Activated CD4-positive, CD25-positive, alpha-beta regulatory T cell treated with anti-CD3 and anti-CD28 coated beads, Interleukin-2, amount 50 U/mL, for 72 hours (primary cell): ENCODE measurements at places on chromosomes 4 and X.

- DNase-seq, result no peak
Measured at GRCh38 chr4:64781737-64782326, 372.6 kb upstream of the TECRL start.

GRCh38 chr4:121041307-121042090 is 30.8 kb downstream of the NDNF start:
- no peak for DNase-seq

GRCh38 chrX:134161162-134161561 is 75.8 kb upstream of the CCDC160 start:
- DNase-seq, result no peak

- no peak for DNase-seq
Measured at GRCh38 chr4:76016393-76016792, 6.9 kb downstream of the CXCL10 start.

DNA sequence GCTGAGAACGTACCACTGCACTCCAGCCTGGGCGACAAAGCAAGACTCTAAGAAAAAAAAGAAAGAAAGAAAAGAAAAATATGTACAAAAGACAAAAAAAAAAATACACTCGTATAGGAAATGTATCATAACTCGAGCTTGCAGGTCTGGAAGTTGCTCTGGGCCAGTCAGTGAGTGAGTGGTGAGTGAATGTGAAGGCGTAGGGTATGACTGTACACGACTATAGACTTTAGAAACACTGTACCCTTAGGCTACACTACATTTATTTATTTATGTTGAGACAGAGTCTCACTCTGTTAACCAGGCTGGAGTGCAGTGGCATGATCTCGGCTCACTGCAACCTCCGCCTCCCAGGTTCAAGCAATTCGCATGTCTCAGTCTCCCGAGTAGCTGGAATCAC is 29.4 kb downstream of the EVC2 start:
- DNase-seq, result no peak

GRCh38 chr4:3361896-3362295 is 69.1 kb downstream of the RGS12 start:
- DNase-seq, result no peak

DNA sequence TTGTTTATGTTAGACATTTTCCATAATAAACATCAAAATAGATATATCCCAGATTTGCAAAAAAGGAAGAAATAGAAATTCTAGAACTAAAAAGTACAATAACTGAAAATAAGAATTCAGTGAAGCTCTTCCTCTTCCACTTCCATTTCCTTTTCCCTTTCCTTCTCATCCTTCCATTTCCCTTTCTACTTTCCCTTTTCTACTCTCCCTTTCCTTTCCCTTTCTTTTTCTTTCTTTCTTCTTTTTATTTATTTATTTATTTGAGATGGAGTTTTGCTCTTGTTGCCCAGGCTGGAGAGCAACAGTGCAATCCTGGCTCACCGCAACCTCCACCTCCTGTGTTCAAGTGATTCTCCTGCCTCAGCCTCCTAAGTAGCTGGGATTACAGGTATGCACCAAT is 30.6 kb upstream of the OPHN1 start:
- DNase-seq, result no peak

DNA sequence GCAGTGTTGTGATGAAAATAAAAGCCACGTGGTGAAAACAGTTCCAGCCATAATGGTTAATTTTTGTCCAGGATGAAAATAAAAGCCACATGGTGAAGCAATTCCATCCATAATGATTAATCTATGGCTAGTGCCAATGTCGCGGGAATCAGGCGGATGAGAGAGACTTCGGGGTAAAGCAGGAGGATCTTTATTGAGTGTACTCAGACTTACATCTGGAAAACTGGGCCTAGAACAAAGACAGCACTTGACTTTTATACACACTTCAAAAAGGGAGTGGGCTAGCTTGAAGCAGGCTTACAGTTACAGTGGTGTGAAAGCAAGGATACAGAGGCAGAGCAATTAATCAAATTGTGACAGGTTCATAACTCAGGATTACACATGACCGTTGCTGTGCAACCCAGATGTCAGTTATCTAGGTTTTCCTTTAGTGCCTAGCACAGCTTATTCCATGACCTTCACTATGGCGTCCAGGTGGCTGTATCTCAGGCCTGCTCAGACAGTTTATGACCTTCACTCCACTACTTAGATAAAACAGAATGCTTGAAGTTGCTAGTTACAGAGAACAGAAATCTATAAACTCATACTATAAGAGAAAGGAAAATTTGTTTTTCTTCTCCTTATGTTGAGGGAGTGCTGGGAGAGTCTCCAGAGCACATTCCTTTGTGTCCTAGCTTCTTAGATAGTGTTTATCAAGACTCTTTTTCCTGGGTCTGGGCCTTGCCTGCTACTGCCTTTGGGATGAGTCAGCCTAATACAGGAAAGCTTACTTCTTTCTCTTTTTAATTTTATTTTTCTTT is 5.9 kb upstream of the PLA2G12A start:
- no peak for DNase-seq

DNA sequence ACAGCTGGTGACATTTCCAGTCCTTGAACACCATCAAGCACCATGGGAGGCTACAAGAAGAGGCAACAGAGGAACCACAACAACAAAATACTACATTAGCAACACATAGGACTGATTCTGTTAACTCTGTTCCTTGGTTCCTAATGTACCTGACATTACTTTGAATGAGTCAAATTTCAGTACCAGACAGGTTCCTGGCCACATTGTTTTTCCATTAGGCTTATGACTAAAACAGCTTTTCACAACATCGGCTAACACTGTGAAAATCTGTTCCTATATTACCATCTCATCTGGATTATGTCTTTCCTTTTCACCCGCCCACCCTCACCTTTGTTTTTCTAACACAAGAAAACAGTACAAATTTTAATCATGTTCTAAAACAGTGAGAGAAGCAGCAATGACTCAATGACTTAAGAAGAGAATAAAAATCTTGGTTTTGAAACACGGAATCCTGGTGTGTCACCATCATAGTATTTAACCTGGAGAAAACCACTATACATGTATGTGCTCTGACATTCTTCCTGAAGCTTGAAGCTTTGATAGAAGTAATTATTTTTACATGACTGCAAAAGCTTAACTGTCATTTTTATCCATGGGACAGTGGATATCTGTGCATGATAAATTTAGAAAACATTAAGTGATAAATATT is 143.9 kb downstream of the SCFD2 start:
- DNase-seq, result no peak

DNA sequence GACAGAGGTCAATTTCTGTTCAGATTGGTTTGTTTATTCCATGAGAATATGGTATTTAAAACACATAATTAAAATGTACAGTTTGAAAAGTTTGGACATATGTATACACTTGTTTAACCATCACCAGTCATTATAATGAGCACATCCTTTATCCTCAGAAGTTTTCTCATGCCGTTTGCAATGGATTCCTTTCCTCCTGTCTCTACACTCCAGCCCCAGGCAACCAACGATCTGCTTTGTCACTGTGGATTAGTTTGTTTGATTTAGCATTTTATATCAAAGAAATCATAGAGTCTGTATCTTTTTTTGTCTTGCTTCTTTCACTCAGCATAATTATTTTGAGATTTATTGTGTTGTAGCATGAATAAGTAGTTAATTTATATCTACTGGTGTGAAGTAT is 243.0 kb upstream of the TRAM1L1 start:
- no peak for DNase-seq

DNA sequence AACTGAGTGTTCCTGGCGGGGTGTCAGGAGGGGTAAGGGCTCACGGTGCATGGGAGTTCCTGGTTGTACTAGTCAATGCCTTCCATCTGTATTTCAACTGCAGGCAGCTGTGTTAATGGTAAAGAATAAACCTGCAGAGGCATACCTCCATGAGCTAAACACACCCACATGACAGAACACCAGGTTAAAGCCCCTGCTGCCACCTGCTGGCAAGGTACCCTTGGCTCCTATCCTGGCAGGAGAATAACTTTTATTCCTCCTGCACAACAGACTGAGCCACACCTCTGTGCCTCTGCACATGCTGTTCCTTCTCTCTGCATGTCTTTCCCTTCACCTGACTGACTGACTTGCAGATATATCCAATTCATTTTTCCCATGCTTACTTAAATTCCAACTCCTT is 11.1 kb downstream of the ITIH6 start:
- no peak for DNase-seq

DNA sequence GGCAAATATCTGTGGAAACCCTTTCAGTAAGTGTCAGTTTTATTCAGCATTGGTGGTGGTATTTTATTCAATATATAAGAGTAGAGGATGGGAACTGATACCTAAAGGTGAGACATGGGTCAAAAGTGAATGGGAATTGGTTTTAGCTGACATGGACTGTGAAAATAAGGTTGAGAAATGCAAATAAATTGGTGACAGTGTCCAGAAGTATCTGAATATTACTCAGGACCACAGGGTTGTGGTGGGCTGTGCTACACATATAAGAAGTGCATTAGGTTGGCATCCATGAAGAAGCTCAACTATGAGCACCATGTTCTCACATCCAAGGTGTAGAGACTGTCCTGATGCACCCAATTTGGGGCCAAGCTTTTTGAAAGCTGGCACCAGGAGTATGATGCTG is 45.0 kb downstream of the ETDC start:
- no peak for DNase-seq

GRCh38 chrX:9147726-9148125 is 113.8 kb upstream of the FAM9B start:
- no peak for DNase-seq

DNA sequence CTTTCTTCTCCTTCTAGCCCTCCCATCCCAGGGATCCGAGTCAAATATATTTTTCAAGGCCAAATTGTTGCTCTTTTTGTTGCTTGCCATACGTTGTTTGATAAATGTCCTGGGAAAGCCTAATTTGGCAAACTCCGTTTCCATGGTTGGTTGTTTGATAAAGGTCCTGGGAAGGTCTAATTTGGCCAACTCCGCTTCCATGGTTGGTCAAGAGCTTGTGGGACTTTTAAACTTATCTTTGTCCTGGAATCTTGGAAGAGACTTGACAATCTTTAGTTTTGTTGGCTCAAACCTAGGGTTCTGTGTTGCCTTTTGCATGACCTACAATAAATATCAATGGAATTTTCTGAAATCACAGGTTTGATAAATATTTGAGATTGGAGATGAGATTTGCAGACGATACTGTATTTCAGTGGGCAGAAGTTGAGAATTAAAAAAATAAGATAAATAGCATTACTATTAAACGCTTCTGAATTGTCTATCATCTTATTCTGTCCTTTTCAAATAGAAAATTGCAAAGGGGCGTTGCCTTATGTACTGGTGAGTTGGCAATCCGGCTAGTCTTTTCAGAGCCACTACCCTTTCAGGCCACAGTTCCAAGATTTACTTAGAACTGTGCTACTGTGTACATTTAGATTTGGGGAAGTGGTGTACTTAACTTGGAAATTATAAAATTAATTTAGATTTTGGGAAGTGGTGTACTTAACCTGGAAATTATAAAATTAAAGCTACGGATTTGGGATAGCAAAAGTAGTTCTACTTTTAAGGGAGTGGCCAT is 804 bp downstream of the OSTC start:
- DNase-seq, result no peak

- no peak for DNase-seq
Measured at GRCh38 chr4:52931243-52931642, 69.1 kb downstream of the RASL11B start.

DNA sequence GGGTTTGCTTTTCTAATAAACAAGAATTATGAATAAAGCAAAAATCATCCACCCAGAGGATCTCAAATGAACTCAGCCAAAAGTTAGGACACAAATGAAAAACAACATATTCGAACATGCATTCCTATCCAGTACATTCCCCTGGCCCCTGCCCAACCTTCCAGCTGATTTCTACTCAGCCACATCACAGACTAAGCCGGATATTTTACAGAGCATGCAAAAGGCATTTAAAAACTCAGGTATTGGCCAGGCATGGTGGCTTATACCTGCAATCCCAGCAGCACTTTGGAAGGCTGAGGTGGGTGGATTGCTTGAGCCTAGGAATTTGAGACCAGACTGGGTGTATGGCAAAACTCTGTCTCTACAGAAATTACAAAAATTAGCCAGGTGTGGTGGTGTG is 54.6 kb downstream of the RELL1 start:
- no peak for DNase-seq

GRCh38 chr4:145490796-145491195 is 9.1 kb downstream of the SMAD1 start:
- no peak for DNase-seq

DNA sequence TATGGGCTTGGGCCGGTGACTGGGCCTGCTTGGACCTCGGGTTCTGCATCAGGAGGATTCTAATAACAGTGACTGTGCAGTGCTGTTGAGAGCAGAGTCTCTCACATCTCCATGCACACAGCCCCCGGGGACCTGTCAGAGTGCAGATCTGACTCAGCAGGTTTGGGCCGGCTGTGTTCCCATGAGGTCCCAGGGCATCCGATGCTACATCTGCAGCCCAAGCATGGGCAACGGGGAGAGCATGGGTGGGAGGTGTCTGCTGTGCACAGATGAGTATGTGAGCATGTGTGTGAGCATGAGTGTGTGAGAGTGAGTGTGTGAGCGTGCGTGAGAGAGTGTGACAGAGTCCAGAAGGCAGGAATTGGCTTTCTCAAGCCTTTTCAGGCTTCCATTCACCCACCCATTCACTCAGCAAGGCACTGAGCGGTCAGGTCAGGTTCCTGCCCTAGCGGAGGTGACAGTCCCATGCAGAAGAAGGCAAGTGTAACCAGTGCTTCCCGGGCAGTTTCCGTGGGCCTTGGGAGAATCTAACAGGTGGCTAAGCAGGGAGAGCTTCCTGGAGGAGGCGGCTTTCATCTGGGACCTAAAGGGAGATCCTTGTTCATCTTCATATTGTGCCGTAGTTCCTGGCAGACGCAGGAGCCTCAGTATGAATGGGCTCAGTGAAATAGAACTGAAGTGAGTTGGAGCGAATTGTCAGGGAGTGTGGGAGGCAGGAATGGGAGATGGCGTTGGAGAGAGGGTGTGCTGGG is 62.6 kb downstream of the SORCS2 start:
- DNase-seq, result no peak
